ENCODE measurements at places on chromosomes 6 and 20.

- DNase-seq = no peak
Measured at GRCh38 chr6:121651420-121651819, 216.0 kb downstream of the GJA1 start.

- DNase-seq = no peak
Measured at GRCh38 chr20:62068997-62069396, 3.3 kb upstream of the TAF4 start.

DNA sequence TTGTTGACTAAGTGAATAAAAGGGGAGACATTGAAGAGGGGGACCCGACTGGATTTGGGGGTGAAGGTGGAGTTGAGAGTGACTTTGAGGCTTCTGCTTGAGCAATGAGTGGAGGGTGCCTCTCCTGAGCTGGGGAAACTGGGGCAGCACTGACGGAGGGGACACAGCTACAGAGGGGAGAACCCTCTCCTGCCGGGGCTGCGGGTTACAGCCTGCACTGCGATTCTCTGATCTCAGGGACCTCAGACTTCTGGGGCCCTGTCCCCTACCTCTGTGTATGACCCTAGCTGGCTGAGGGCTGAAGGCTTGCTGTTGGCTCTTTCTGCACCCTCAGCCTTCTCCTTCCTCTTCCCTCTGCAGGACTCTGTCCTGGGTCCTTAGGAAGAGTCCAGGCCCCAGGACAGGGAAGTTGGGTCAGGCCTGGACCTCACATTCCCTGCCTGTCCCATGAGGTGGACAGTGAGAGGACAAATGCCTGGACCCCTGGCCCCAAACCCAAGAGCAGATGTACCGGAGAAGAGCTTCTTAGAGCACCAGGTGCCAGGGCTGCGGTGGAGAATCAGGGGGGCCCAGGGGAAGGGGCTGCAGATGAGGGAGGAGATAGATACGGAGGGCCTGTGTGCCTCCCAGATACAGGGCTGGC, 13.7 kb upstream of the FAM110A start:
- DNase-seq = no peak

DNA sequence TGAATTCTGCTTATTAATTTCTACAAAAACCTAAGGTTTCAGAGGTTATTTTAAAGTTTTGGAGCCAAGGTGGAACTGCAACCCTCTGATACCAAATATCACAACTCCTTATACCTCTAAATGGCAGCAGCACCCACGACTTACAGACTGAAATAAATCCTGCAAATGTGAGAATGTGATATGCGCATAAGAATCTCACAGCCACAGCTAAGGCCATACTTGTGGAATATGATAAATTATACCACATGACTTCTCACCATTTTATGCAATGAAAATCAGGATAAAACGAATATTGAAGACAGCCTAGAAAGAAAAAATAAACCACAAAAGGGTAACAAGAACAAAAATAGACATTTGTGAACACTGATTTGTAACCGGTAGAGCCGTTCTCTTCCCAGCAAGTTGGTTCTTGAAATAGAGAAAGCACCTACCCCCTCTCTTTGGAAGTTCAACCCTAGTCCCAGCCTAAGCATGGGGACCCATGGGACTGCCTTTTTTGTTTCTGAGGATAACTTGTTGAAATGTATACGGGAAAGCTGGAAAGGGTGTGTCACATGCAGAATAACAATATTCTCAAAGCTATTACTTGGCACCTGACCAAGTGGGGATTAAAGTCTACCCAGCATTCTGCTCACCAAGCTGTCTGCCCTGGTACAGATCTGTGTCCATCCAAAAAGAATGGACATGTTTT, 47.1 kb upstream of the MCM9 start:
- no peak for DNase-seq

- no peak for DNase-seq
Measured at GRCh38 chr20:19849341-19850197, 91.5 kb downstream of the RIN2 start.

DNA sequence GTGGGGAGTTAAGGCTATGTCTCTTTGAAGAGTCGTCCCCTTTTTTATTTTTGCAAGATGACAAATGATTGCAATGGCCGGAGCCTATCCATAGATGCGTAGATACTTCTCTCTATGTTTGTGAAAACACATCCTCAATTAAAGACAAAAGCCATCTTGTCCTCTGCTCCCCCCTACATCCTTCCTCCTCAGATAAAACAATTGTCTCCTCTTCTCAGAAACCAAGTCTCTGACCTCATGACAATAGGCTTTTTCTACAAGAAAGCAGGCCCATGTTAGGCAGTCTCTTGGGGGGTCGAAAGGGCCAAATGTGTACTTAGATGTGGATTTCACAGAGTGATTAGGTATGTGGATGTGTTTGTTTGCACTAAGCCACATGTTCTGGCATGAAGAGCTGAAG, 51.1 kb upstream of the SSTR4 start:
- DNase-seq = no peak

- no peak for DNase-seq
Measured at GRCh38 chr20:54176610-54177009, 2.8 kb upstream of the CYP24A1 start.

DNA sequence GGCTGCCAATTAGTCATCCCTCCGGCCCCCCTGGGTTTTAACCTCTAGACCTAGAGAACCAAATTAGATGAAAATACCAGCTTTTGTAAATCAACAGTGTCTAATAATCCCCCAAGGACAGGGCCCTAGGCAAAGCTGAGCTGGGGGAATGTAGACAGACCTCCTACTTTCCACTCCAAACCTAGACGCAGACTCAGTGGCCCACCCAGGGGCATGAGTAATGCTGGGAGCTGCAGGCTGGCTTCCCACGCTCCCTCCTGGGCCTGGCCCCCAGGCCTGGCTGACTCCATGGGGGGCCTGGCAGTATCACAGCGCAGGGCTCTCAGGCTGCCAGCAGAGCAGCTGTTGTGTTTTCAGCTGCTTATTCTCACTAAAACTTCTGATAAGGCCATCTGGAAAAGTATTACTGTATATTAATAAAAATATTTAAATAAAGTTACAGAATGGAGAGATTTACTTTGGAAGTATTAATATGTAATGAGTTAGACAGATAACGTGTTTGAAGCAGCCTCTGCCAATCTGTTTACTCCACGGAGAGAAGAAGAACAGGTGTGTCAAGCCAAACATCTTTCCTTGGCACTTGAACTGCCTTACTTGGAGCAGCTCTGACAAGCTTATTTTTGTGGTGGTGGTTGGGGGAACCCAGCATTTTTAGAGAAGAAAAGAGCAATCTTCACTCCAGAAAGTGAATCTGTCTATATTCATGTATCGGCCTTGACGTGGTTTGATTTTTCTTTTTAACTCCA, 144.0 kb upstream of the AGPAT4 start:
- DNase-seq = no peak

- DNase-seq = no peak
Measured at GRCh38 chr6:67127041-67127440, 1420.0 kb upstream of the EYS start.

DNA sequence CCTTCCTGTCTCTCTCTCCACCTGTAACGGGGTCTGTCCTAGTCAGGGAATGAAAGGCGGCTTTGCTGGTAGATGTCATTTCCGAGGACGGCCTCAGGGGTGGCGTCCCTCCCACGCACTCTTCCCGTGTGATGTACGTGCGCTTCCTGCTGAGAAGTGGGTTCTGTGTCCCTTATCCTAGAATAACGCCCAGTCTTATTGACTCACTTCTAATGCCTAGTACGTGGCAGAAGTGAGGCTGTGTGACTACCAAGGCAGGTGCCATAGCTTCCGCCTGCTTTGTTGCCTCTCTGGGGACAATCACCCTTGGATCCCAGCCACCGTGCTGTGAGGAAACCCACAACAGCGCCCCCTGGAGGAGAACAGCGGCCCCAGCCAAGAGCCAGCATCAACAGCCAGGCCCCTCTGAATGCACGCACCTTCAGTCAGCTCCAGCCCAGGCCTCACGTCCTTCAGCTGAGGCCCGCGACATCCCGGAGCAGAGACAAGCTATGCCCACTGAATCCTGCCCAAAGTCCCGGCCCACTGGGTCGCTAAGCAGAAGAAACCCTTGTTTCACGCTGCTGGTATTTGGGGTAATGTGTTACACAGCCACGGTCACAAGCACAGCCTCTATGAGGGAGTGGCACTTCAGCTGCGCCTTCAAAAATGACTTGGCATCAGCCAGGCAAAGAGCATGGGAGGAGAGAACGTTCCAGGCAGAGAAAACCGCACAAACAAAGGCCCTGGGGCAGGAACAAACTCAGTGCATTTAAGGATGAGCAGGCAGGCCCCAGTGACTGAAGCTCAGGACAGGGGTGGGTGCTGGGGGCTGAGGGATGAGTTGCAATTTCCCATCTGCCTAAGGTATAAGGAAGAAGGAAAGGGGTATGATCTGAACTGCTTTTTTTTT, 224.2 kb downstream of the NFATC2 start:
- DNase-seq = no peak

- no peak for DNase-seq
Measured at GRCh38 chr20:20410678-20411077, 42.8 kb downstream of the INSM1 start.

- no peak for DNase-seq
Measured at GRCh38 chr20:21027569-21027968, 78.6 kb downstream of the LINC00237 start.

DNA sequence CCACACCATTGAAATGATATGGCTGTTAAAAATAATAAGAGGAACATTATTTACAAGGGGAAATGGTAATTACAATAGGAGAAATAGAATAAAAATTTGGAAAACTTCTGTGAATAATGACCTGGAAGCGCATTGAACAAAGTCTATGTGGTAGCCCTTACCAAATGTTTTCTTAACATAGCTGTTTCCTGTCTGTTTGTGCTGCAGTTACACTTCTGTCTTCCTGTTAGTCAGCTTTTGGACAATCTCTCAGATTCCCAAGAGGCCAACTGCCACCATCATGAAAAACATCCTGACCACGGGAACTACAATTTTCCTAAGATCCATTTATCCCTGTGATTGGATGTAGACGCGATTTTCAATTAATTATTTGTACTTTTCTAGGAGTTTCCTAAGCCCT, 754.4 kb upstream of the MARCKS start:
- no peak for DNase-seq

DNA sequence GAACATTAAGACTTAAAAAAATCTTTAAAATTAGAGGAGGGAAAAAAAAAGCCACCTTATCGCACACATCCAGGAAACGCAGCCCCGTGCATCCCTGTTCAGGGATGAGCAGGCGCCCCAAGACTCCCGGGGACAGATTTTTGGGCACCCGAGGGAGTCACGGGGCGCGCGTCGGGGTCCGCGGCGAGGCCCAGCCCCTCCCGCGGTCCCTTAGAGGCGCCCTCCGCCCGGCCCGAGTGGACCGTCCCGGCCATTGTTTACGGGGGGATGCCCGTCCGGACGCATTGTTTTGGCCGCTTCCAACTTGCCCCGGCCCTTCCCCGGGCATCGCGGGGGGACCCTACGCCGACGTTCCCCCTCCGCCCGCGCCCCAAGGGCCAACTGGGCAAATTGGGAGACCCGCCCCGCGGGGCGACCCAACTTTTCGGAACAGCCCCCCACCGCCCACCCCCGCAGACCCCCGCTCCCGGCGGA, 610 bp downstream of the ZNF217 start:
- DNase-seq = no peak

DNA sequence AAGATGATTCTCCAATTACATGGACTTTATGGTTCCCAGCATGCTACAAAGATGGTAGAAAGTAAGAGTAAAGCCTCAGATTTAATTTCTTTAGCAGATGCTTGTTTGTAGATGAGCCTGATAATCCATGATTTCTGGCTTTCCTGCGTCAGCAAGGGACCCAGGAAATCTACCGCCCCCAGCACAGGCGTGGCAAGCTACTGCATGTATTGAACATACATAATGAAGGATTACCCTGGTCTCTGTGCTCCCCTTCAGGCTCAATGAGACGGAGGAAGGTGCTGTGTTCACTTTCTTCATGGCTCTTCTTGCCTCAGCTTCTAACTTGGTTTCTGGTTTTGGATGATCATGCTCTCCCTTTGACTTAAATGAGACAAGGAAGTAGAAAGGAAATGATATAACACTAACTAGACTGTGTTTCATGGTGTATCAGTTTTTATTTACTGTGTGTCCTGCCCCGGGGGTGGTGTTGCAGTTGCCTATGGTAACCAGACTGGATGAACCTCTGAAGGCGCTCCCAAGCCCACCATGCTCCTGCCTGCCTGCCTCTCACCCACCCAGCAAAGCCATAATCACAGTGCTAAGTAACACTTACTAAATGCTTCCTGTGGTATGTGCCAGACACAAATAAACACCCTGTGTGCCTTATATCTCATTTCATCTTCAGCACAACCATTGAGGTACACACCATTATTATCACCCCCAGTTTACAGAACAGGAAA, 17.9 kb downstream of the GCM1 start:
- no peak for DNase-seq

- no peak for DNase-seq
Measured at GRCh38 chr6:20117474-20117873, 94.8 kb downstream of the MBOAT1 start.

- DNase-seq = peak; percentile 15
Measured at GRCh38 chr6:151276112-151276740, 36.5 kb downstream of the AKAP12 start.

GRCh38 chr6:88365230-88365629, 199.1 kb upstream of the CNR1 start:
- DNase-seq = no peak

GRCh38 chr6:18388271-18388670, 1.1 kb downstream of the RNF144B start:
- DNase-seq = no peak

GRCh38 chr6:32153564-32154513, at the start of gene PPT2:
Gene PPT2 (plus strand): TSS chr6:32154141. CDS start chr6:32154595, 454 bp downstream.
- peak; percentile 49 for DNase-seq

- DNase-seq = no peak
Measured at GRCh38 chr6:164455835-164456234, 853.6 kb downstream of the C6orf118 start.

GRCh38 chr6:162917506-162917905, 189.7 kb downstream of the PACRG start:
- no peak for DNase-seq

GRCh38 chr20:1934156-1934555, 38.9 kb downstream of the SIRPA start:
- no peak for DNase-seq

- DNase-seq = no peak
Measured at GRCh38 chr6:20313051-20313450, 88.6 kb upstream of the E2F3 start.

DNA sequence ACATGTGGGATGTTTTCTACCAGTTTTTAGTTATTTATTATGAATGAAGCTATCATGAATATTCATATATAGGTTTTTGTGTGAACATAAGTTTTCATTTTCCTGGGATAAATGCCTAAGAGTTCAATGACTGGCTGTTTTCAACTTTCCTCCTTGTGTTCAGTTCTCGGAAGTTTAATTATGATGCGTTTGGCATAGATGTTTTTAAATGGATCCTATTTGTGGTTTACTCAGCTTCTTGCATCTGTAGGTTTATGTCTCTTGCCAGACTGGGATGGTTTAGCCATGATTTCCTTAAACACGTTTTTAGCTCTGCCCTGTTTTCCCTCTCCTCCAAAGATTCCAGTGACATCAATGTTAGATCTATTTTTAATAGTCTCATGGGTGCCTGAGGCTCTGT, 411.1 kb upstream of the CDH4 start:
- no peak for DNase-seq

DNA sequence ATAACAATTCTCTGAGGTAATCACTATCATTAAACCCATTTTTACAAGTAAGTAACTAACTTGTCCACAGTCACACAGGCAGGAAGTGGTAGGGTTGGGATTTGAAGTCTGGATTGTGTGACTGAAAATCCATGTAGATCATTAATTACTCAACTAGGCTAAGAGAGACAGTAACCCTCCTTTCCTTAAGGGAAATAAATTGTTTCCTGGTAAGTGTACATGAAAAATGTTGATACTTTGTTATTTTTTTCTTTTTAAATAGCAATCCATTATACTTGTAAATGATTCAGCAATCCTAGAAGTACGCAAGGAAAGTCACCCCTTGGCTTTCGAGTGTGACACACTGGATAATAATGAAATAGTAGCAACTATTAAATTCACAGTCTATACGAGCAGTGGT, 11.6 kb downstream of the SPACA1 start:
- no peak for DNase-seq

Measured in GOT3 (cell line).